Sigmoid colon (tissue), 7 donors: ENCODE measurements at places on chromosomes 7 and 10. TPM values are rescaled to one million over a fixed set of nuclear protein-coding genes. Genes with fewer than 3 reads are reported as not detected.

DNA sequence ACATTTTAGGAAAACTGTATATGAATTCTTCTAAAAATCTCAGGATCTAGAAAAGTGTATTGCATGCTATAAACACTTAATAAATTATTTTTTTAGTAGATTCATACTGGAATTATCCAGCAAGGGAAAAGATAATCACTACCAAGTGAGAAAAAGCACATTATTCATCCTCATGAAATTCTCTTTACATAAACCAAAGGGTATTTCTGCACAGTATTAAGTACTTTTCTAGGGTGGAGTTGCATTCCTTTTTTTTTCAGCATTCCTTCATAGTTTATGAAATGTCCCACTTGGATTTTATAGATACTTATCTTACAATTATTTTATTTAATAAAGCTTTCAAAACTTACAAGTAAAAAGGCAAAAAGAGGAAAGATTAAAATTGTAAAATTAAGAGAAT is 403.3 kb downstream of the HGF start:
- DNase-seq: no peak

GRCh38 chr10:112491144-112491543 is 44.1 kb downstream of the VTI1A start:
- DNase-seq: no peak

GRCh38 chr10:117421985-117422384 is 46.7 kb upstream of the PDZD8 start:
- DNase-seq: no peak

- DNase-seq: no peak
Measured at GRCh38 chr7:134599371-134599770, 47.3 kb upstream of the BPGM start.

DNA sequence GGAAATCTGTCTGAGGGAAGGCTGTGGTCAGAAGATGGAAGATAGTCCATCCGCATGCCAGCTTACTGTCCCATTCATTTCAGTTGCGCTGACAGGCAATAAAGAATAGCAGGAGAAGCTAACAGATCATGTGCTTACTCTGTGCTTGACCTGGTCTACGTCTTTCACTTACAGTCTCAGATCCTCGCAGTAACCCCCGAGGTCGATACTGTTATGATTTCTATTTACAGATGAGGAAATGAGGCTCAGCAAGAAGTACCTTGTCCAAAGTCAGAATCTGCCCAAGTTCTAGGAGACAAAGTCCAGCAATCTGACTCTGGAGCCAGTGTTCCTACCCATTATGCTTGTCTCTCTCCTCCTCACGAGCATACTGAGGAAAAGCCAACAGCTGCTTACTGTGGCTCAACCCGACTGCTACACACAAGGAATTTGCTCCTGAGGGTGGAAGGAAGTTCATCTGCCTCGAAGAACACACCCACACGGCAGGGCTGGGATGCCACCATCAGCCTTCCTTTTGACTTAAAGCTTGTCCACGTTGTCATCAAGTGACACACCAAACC is 74.2 kb downstream of the MINPP1 start:
- DNase-seq: no peak

DNA sequence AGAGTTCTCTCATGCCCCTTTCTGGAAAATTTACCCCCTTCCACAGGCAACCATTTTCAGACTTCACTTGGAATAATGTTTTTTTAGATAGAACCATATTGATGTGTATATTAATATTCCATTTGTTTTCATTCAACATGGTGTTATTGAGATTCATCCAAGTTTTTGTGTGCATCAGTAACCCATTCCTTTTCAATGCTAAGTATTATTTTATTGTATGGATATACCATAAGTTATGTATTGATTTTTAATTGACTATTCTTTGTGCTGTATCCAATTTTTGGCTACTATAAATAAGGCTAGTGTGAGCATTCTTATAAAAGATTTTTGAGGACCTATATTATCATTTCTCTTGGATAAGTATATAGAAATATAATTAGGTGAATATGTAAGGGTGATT is 1025.7 kb downstream of the GRM8 start:
- DNase-seq: no peak

DNA sequence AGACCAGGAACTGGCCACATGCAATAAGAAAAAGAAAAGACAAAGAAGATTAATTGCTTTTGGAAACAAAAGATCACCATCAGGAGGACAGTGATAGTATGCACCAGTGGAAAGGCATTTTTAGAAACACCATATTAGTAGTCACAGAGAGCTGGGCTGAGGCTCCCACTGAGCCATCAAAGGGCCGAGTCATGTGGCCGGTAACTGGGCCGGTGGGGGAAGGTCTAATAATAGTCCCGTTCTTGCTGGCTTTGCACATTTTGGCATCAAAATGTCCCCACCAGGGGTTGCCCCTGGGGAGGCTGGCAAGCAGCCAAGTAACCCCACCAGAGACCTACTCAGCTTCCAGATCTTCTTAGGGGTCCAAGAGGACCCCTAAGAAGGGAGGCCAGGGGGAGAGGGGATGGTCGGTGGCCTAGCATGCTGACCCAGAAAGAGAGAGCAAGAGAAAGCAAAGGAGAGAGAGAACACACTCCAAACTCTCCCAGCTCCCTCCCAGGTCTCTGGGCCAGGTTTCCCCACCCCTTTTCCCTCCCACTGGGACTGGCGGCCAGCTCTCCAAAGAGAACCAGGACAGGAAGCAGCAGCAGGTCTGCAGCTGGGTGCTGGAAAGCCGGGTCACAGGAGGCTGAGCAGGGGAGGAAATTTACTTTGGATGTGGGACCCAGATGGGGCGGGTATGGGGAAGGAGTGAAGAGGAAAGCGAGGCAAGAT is 70.2 kb upstream of the FGFR2 start:
- DNase-seq: peak; percentile 92

GPR85 gene
- 0.46 TPM for polyA plus RNA-seq

ZNF248 gene
- 2.3 TPM for polyA plus RNA-seq

MSMB gene
- polyA plus RNA-seq: not detected

AKR1C3 gene
- 222 TPM for polyA plus RNA-seq
